ENCODE measurements at places on chromosomes 5 and 9.

GRCh38 chr5:109865637-109866036, 175.9 kb downstream of the MAN2A1 start:
- DNase-seq = no peak

- DNase-seq = no peak
These were observed 30.6 kb upstream of the SPINK5 start for GRCh38 chr5:148033134-148033533.

- DNase-seq = no peak
These were observed 8.7 kb downstream of the PAPPA start for GRCh38 chr9:116162241-116162781.

DNA sequence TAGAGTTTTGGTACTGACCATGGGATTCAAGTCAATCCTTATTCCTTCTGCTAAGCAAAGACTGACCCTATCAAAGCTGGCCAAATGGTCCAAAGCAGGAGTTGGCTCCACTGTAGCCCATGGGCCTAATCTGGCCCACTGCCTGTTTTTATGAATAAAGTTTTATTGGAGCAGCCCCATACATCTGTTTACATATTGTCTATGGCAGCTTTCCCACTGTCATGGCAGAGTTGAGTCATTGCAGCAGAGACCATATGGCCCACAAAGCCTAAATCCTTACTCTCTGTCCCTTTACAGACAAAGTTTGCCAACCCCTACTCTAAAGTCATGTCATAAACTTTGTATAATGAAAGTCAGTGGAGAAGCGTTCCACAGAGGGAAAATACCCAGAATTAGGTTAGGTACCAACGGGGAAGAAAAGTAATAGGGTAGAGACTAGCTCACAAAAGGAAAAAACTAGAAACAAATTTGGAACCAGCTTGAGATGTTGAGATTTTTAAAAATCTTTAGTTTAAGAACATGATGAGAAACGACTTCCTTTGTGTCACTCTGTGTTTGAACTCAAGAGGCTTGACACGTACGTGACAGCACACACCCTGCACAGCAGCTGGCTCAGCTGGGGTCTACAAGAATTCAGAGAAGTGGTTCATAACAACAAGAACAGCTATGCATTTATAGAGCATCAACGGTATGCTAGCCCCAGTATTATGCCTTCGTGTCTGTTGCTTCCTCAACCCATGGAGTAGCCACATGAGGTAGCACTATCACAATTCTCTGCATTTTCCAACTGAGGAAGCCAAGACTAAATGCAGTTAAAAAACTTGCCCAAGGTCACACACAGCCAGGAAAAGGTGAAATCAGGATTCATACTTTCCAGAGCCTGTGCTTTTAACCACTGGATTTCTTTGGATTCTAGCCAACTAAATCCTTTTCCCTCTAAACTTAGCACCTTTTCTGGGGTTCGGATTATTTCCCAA, 198.9 kb upstream of the WWC1 start:
- no peak for DNase-seq

GRCh38 chr9:26260238-26260637, 582.0 kb upstream of the TUSC1 start:
- DNase-seq = no peak

GRCh38 chr5:152140347-152140746, 215.7 kb upstream of the GLRA1 start:
- DNase-seq = no peak

DNA sequence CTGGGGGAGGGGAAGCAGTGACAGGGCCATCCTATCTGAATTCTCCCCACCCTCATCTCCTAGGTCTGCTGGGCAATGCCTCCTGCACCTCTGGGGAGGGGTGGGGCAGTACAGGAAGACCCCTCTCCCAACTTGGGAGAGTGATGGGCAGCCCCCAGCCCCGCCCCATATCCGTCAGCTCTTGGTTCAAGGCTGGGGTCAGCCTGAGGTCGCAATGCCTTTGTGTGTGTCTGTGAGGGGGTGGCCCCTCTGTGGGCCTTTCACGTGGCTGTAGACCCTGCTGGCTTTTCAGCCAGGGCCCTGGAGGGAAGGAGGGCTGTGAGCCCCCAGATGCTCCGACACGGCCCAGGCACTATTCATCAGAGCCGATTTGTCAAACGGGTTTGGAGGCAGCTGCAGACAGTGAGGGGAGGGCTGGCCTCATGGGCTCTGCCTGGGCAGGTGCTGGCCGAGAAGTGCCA, 49.5 kb upstream of the RNU6ATAC start:
- DNase-seq = no peak

DNA sequence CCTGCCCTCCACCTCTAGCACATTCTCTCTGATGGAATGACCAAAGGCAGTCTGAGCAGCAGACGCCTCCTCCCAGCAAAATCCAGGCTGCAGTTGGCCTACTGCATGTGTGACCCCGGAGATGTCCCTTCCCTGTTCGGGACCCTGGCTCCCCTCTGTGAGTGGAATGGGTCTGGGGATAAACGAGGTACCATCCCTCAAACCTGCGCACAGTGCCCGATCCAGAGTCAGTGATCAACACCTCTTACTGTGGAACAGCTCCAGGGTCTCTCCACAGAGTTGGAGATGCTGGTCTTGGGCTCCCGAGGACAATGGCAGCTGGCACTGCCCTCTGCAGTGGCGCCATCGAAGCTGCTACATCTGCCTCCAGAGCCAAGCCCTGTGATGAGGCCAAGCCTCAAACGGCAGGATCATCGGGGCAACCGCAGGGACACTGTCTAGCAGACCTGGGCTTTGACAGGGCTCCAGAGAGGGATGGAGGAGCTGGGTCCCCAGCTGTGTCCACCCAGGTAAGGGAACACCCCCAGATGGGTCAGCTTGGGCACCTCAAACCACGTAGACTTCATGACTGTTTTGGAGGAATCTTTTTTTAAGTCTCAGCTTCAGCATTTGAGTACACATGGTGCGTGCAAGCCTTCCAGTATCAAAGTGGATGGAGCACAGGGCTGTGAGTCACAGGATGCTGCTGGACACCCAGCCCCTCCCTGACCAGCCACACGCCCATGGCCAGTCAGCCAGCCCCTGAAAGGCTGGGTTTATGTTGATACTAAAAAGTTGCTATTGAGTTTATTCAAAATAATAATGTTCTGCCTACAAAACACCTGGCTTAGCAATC, 13.0 kb downstream of the MED10 start:
- DNase-seq = no peak

DNA sequence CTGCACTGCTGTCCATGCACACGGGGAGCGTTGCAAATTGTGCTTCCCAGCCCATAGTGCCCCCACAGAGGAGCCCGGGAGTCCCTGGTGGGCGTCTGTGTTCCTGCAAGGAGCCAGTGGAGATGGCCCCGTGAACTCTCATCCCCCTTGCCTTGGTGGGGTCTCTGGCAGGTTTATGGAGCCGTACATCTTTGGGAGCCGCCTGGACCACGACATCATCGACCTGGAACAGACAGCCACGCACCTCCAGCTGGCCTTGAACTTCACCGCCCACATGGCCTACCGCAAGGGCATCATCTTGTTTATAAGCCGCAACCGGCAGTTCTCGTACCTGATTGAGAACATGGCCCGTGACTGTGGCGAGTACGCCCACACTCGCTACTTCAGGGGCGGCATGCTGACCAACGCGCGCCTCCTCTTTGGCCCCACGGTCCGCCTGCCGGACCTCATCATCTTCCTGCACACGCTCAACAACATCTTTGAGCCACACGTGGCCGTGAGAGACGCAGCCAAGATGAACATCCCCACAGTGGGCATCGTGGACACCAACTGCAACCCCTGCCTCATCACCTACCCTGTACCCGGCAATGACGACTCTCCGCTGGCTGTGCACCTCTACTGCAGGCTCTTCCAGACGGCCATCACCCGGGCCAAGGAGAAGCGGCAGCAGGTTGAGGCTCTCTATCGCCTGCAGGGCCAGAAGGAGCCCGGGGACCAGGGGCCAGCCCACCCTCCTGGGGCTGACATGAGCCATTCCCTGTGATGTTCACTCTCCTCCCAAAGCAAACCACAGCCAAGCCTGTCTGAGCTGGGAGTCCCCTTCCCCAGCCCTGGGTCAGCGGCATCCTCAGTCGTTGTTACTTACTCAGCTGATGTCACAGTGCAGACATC, 3.1 kb downstream of the MRPS2 start:
- DNase-seq = no peak
